Spleen (tissue), 13 donors: ENCODE measurements at places on chromosomes 7 and 10. TPM values are rescaled to one million over a fixed set of nuclear protein-coding genes. Genes with fewer than 3 reads are reported as not detected.

- DNase-seq = no peak
Observed at GRCh38 chr10:119863951-119864565, 8.6 kb downstream of the MCMBP start.

Gene KIF11
- 5.8 TPM for total RNA-seq

Gene TRPV5
- total RNA-seq = not detected

Gene INSIG1
- 61.8 TPM for total RNA-seq

DNA sequence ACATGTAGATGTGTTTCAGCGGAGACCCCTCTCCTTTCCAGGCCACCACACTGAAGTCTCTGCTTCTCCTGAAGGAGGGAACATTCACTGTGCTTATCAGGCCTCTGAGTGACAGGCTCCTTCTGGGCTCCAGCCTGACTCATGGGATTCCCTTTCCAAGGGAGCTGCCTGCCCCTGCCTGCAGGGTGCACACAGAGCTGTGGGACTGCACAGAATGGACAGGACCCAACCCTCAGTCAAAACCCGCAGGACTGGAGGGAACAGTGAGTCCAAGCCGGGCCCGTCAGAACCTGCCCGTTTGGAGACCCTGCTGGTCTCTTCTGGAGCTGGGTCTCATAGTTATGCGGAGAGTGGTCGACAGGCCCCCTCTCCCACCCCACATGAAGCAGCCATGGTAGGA, 32.6 kb downstream of the PLAC9 start:
- DNase-seq = peak; percentile 59
